ENCODE measurements at places on chromosomes 3 and 15.
A peak's percentile ranks its signal among the peaks of the same experiment; 100 is the strongest.

- DNase-seq, result no peak
These were observed 115.7 kb upstream of the PRTG start for GRCh38 chr15:55858661-55859060.

GRCh38 chr3:168961271-168961670, 702.2 kb downstream of the MECOM start:
- no peak for DNase-seq

GRCh38 chr3:123611082-123611481, 26.2 kb upstream of the HACD2 start:
- no peak for DNase-seq

DNA sequence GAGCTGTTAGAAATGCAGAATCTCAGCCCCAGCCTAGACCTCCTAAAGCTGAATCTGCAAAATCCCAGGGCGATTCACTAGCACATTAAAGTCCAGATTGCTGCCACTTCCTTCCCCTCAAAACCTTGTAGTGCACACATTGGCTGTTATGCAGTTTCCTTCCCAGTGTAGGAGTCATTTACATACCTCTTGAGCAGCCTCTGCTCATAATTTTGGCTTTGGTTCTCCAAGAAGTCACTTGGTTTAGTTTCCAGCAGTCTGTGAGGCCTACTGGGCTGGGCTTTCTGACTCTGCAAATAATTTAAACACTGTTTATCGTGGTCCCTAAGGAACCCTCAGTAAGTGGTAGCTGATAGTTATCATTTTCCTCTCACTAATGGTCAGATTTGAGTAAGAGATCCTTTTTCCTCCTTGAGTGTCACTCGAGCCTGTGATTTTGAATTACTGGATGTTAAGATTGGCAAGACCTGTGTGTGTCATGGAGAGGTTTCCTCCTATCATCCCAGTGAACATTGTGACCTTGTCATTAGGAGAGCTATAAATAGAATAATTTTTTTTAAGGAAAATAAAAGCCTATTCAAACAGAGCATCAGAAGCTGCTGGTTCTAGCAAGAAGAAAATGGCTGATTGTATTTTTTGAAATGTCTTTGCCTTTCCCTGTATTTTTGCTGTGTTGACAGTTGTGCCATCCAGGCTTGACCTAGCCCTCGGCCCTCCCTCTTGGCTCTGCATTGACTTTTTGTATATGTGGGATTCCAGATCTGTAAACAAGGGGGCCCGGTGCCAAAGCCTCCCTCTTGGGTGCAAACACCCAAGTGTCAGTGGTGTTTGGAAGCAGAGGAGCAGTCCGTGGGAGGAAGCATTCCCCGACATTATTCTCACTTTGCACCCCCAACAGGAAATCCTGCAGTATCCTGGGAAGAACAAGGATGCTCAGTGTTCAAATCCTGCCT, 134.8 kb upstream of the ANKRD28 start:
- DNase-seq, result no peak

GRCh38 chr3:157384491-157384890, 52.2 kb upstream of the PTX3 start:
- no peak for DNase-seq

DNA sequence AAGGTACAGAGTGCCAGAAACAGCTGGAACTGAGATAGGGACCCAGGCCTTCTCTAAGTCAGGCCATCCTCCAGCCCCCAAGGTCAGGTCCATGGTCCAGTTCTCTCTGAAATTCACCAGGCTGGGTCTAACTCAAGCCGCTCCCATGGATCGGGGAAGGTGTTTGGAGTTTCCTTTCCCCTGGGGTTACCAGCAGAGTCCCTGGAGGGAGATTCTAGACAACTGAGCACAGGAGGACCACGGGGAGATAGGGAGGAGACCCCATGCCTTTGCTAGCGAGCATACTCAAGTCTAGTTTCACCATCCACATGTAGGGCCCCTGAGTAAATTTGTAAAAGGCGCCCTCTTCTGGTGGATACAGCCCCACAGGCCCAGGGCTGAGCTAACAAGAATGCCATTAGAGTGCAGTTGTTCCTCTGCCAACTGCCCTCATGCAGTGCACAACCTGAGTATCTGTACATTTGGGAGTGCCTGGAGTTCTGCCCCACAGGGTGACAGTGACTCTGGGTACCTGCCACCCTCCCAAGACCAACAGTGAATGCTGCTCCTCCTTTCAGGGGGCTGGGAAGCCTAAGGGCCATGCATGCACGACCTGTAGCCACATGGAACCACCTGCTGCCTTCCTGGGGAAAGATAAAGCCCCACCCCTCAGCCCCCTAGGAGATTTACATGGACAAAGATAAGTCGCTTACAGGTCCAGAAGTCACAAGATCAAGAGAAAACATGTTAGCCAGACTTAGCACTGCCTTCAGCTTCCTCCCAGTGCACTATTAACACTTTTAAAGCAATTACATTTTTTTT, 89.0 kb downstream of the IQSEC1 start:
- DNase-seq, result peak; percentile 83

DNA sequence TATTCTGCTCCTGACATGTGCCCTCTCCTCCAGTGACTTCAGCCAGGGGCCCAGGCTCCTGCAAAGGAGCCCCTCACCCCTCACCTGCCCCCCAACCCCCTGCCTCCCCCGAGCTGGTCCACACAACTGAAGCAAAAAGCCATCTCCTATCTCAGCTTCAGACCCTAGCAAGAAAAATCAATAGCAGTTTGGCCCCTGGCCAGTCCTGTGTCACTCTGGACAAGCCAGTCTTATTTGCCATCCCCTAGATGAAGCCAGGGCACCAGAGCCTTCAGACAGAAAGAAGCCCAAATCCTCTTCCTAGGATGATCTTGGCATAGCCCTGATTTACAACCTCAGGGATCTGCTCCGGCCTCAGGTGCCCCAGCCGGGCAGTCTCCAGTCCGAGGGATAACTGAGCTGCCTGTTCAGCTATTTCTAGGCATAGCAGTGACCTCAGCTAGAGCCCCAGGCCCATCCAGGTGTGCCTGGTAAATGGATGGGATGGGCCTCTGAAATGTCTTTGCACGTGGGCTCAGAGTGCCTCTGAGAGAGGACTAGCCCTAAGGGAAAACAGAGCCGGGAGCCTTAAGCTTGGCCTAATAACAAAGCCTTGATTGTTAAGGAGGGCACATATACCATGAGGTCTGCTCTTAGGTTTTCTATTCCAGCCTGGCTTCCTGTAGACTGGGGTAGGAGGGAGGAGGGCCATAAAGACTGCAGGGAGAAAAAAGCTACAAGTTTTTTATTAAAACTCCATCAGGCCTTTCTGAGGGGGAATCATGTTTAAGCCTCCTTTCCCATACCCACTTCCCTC, 242.0 kb downstream of the SHQ1 start:
- DNase-seq, result no peak

GRCh38 chr15:65612616-65612946, 1.6 kb upstream of the INTS14 start:
- DNase-seq, result no peak

DNA sequence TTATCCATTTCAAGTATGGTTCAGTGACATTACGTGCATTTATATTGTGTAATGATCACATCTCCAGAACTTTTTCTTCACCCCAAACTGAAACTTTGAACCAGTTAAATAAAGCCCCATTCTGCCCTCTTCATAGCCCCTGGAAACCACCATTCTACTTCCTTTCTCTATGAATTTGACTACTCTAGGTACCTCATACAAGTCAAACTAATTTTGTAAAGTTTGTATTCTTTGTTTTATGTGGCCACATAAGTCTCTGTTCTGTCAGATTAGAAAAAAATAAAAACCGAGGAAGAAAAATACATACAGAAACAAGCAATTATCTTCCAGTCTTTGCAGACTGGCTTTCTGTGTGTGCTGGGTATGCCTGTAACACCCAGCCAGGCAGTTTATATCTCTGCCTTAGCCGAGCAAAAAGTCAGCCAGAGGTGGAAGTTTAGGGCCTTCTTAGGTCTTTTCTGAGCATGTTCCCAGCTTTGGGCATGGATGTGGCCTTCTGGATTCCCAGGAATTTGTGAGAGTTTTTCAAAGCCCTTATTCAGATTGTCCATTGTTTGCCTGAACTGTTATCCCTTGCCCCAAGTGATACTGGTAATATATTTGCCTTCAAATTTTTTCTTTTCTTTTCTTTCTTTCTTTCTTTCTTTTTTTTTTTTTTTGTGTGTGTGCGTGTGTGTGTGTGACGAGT, 6.0 kb upstream of the GRAMD1C start:
- no peak for DNase-seq

DNA sequence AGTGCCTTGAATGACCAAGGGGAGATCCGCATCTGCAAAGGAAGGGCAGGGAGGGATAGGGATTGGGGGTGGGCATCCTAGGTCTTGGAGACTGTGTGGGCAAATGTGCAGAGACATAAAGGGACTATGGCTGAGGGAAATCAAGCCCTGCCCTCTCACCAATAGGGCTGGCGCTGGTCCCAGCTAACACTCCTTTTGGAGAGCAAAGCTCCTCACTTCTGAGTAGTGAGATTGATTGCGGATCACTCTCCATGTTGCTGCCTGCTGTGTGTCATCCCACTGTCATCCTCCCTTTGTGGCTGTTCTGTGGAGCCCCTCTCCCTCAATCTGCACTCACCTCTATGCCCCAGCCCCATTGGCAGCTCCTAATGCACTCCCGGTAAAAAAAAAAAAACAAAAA, 2.2 kb upstream of the CELSR3 start:
- no peak for DNase-seq

DNA sequence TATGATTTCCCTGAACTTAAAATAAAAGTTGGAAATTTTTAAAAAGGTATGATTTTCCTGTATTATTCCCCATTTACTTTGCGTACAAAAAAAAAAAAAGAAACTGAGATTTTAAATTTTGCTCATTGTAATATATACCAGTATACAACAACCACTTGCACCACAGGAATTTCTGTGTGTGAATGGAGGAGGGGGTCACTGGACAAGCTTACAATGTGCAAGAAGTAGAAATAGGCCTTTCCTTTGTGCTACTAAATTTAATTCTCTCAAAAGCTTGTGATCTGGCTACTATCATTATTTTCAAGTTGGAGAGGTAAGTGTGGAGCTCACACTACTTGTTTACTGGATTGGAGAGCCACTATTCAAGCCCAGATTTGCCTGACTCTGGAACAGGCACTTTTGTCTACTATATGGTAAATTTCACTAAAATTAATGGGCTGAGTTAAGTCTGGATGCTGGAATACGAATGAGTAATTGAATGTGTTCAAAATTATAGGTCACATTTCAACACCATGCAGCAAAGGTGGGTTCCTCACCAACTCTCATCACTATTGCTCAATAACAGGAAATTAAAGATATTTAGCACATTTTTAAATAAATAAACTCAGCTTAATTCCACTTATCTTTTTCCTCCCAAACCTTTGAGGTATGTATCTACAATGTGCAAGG, 148.0 kb upstream of the MBNL1 start:
- no peak for DNase-seq

DNA sequence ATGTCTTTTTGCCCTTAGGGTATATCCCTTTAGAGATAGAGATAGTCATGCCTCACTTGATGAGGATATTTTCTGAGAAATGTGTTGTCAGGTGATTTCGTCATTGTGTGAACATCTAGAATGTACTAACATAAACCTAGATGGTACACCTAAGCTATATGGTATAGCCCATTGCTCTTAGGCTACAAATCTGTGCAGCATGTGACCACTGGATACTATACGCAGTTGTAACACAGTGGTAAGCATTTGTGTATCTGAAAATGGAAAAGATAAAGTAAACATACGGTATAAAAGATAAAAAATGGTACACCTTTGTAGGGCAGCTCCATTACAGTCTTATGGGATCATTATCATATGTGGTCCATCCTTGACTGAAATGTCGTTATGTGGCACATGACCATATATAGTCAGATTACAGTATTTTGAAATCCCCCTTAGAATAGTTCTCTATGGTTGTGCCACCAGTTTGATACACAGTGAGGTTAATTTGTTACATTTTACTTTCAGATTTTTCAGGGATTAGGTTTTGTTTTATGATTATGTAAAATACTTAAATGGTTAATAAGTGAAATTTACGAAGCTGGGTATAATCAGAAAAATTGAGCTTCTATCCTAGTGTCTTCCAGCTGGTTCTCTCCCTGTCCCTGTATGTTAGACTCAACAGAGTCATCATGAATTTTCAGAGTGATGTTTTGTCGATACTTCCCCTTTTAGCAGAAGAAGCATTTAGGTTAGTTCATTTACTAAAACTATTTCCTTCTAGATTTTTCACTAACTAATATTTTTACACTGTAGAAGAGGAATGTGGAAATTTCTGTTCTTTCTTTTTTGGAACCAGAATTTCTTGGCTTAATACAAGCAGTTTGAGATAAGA, 12.8 kb downstream of the SETD5 start:
- peak; percentile 69 for DNase-seq

GRCh38 chr3:167662919-167663400, 9.2 kb upstream of the WDR49 start:
- peak; percentile 17 for DNase-seq

GRCh38 chr3:148643389-148643840, 54.3 kb upstream of the AGTR1 start:
- no peak for DNase-seq

DNA sequence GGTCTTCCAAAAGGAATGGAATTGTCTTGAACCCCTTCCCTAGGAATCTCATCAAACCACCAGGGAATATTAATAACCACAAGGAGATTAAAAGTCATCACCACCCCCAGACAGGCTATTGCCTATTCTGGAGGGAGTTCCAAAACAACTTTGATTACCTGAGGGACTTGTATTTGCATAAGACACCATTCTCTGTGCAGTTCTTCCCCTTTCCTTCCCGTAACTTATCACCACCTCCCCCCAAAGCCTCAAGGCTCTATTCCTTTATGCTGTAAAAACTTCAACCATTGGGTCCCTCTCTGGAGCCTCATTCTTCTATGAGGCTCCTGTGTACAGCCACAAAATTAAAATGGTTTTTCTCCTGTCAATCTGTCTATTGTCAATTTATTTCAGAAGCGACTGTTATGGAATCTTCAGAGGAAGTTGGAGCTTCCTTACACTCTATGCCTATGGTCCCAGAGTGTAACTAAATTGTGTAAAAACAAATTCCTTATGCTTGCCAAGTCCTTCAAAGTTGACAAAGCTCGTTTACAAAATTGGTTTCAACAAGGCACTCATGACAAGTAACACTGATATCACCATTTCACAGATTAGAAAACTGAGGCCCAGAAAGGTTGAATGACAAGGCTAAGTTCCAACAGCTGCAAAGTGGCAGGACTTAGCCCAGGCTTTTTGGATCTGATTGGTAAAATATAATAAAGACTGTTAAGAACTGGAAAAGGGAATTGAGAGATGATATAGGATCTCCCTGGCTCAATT, 68.3 kb upstream of the HERC1 start:
- no peak for DNase-seq

Data from AML-193 (cell line).